Activated CD8-positive, alpha-beta T cell treated with anti-CD3 and anti-CD28 coated beads, Interleukin-2, amount 10 ng/mL, durations not matched to agents 7 days and 5 days (primary cell): ENCODE measurements at places on chromosomes 16 and 17. TPM values are rescaled to one million over a fixed set of nuclear protein-coding genes. Genes with fewer than 3 reads are reported as not detected.
A peak's percentile ranks its signal among the peaks of the same experiment; 100 is the strongest.

- no peaks in the 10 kb centered on the region for H3K27me3 ChIP-seq
- peak; percentile 55 for DNase-seq
- H3K27ac ChIP-seq = no peak overlapping the region
- no peak overlapping the region for H3K4me3 ChIP-seq
- H3K36me3 ChIP-seq = no peaks in the 10 kb centered on the region
Measured at GRCh38 chr16:85369741-85370528, 243.2 kb upstream of the GSE1 start.

Gene LRRC75A
- 5.7 TPM for total RNA-seq

- H3K27ac ChIP-seq = no peak overlapping the region
- H3K4me1 ChIP-seq = peaks cover 28% of the 10 kb centered on the region
- DNase-seq = no peak
- peaks cover 2% of the 10 kb centered on the region for H3K27me3 ChIP-seq
Measured at GRCh38 chr16:1299868-1300203, 9.6 kb upstream of the UBE2I start.

DNA sequence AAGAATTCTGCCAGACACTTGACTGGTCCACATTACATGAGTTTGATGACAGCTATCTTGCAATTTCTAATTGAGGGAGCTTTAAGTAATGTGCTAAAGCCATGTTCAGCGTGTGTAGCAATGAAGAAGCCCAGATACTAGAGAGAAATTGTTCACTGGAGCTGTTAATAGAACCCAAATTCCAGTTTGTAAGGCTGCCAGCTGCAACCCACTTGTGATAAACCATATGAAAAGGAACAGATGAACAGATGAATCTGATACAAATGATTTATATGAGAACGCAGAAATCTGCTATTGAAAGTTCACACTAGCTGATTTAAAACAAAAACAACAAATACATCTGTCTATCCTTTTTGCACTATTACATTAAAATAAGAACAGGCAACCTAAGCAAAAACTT lies 6.2 kb downstream of the NACA2 start:
- no peak overlapping the region for H3K27ac ChIP-seq
- H3K27me3 ChIP-seq = peaks cover 30% of the 10 kb centered on the region
- no peaks in the 10 kb centered on the region for H3K4me1 ChIP-seq
- no peaks in the 10 kb centered on the region for H3K36me3 ChIP-seq

DNA sequence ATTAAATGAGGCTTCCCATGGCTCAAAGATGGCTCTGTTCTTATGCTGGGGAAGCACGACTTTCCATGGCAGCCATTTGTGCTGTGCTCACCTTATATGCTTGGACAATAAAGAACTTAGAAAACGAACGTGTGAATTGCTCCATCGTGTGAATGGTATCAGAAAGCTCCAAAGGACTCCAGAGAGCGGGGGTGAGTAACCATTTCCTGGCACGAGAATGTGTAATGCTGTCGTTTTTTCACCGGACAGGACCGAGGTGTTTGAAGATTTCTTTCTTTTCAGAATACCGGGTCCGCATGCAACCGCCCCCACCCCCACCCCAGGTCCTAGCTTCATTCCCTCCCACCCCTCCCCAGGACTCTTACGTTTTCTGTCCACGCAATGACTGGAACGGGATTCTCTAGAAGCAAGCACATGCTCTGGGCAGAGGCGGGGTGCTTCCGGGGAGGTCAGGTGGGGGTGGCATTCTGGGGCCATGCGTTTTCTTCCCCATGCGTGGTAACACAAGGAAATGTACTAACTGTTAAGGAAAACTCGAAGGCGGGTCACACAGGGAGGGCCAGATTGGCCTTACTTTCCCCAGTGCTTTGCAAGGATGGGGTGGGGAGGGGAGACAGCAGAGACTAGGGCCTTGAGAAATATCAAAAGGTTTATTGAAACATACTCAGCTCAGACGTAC lies 26.2 kb downstream of the GPRC5B start:
- no peak overlapping the region for H3K4me3 ChIP-seq
- H3K4me1 ChIP-seq = no peaks in the 10 kb centered on the region
- no peaks in the 10 kb centered on the region for H3K27me3 ChIP-seq
- H3K27ac ChIP-seq = no peak overlapping the region
